ENCODE measurements at places on chromosomes 16 and 17. TPM values are rescaled to one million over a fixed set of nuclear protein-coding genes. Genes with fewer than 3 reads are reported as not detected.

DNA sequence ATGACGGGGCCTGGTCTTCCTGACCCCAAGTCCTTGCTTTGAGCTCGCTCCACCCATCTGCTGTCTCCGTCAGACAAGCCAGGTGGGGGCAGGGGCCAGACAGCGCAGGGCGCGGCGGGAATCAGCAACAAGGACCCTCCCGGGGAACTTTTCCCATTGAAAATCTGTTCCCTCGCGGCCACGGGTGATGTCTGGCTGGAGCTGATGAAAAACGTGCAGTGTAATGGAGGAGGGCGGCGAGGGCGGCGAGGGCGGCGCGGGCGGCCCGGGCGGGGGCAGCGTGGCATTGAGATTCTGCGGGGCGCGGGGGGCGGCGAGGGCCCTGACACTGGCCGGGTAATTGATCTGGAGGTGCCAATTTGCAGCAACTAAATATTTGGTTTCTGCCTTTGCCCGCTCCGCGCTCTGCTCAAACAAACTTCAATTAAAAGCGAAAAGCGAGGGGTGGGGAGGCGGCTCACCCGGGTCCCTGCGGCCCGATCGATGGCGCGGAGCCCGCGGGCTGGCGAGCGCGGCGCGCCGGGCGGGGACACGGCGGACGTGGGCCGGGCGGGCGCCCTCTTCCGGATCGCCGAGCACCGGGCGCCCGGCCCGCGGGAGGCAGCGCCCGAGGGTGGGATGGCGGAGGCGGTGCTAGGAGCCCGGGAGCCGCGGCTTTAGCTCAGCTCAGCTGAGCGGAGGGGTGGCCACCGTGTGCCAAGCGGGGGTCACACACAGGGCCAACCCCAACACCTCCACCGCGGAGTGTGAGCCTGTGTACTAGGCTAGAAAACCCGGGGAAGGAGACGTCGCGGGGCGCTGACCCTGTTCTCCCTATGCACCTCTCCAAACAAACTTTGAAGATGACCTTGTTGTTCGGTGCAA lies 32.4 kb downstream of the DCAKD start:
- peaks cover 25% of the 10 kb centered on the region for H3K4me1 ChIP-seq
- DNase-seq, result peak; percentile 55
- peaks cover 4% of the 10 kb centered on the region for H3K27me3 ChIP-seq
- no peak overlapping the region for H3K4me3 ChIP-seq

- no peak for DNase-seq
- peaks cover 2% of the 10 kb centered on the region for H3K4me1 ChIP-seq
- no peaks in the 10 kb centered on the region for H3K36me3 ChIP-seq
- no peak overlapping the region for H3K27ac ChIP-seq
These were observed 86.3 kb downstream of the MYH11 start for GRCh38 chr16:15770512-15770911.

DNA sequence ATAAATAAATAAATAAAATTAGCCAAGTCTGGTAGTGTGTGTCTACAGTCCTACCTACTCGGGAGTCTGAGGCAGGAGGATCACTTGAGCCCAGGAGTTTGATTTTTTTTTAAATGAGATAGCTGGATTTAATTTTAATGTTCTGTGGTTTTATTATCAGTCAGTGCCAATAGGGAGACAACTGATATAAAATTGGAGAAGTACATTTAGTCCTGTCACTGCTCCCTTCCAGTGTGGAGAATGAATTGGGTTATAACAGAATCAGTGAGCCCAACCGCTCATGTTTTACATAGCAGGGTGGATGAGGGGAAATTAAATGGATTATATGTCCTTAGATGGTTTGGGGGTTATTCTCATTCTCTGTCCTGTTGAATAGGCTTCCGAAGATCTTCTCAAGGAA lies 6.2 kb downstream of the NME1 start:
- peaks cover 2% of the 10 kb centered on the region for H3K4me1 ChIP-seq
- no peak overlapping the region for H3K4me3 ChIP-seq
- no peak for DNase-seq
- H3K36me3 ChIP-seq, result peaks cover 11% of the 10 kb centered on the region
- no peaks in the 10 kb centered on the region for H3K27me3 ChIP-seq

DNA sequence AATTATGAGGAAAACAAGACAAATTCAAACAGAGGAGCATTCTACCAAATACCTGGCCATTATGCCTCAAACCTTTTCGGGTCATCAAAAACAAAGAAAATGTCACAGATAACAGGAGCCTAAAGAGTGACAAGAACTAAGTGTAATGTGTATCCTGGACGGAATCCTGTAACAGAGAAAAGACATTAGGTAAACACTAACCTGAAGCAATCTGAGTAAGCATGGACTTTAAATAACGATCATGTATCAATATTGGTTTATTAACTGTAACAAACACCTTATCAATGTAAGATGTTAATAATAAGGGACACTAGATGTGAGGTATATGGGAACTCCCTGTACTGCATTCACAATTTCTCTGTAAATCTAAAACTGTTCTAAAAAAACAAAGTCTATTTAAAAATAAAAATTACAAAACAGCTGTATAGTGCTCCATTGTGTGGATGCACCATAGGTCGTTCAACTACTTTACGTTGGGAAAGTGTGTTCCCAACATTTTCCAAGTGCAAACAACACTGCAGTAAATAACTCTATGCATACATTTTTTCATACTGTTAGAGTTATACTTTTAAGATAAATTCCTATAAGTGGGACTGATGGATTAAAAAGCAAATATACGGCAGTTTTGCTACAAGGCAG lies 14.8 kb downstream of the CMC2 start:
- H3K27me3 ChIP-seq, result no peaks in the 10 kb centered on the region
- DNase-seq, result no peak
- no peak overlapping the region for H3K4me3 ChIP-seq
- H3K4me1 ChIP-seq, result no peaks in the 10 kb centered on the region
- H3K27ac ChIP-seq, result no peak overlapping the region

GRCh38 chr17:9389111-9389527 lies 186.5 kb downstream of the STX8 start:
- H3K27me3 ChIP-seq, result no peaks in the 10 kb centered on the region
- peak; percentile 18 for DNase-seq
- H3K4me3 ChIP-seq, result no peak overlapping the region
- H3K4me1 ChIP-seq, result no peaks in the 10 kb centered on the region
- no peak overlapping the region for H3K27ac ChIP-seq
- no peaks in the 10 kb centered on the region for H3K36me3 ChIP-seq

DNA sequence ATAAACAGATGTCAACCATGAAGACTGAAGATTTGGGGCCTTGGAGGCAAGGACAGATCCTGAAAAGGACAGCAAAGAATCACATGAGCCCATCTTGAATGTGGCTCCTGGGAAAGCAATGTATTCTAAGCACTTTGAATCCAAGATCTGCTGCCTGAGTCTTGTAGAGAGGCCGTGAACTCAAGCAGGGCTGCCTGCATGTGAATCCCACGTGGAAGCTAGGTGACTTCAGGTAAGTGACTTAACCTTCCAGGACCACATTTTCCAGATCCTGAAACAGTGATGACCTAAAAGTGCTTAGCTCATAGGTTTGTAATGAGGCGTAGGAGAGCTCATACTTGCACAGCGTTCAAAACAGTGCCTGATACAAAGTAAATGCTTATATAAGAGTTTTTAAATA lies 373.0 kb upstream of the SALL1 start:
- no peaks in the 10 kb centered on the region for H3K36me3 ChIP-seq
- no peak overlapping the region for H3K4me3 ChIP-seq
- no peaks in the 10 kb centered on the region for H3K27me3 ChIP-seq
- peaks cover 13% of the 10 kb centered on the region for H3K4me1 ChIP-seq
- H3K27ac ChIP-seq, result no peak overlapping the region
- DNase-seq, result no peak

The OR3A3 gene
- 0.63 TPM for total RNA-seq

DNA sequence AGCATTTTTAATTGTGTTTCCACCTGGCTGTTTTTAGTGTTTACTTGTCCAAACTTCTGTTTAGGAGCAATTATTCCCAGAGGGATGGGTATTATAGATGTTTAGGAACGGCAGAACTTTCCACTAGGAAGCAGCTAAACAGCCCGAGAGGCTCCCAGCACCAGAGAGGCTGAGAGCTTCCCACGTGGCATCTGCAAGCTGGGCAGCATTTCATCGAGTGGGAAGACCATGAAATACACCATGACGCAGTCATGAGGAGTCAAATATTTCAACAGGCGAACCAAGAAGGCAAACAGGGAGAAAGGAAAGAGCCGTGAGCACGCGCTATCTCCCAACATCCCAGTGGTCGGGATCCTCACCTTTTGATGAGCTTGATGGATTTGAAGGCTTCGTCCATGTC lies 24.1 kb downstream of the TMEM204 start:
- H3K36me3 ChIP-seq, result no peaks in the 10 kb centered on the region
- no peaks in the 10 kb centered on the region for H3K27me3 ChIP-seq
- H3K27ac ChIP-seq, result no peak overlapping the region
- no peak for DNase-seq
- no peak overlapping the region for H3K4me3 ChIP-seq

- peak; percentile 92 for DNase-seq
- peak overlapping the region; percentile 88 for H3K27ac ChIP-seq
- peaks cover 30% of the 10 kb centered on the region for H3K4me1 ChIP-seq
- no peaks in the 10 kb centered on the region for H3K36me3 ChIP-seq
- no peak overlapping the region for H3K4me3 ChIP-seq
These were observed 18.6 kb downstream of the CDH16 start for GRCh38 chr16:66899945-66900710.

- H3K27me3 ChIP-seq, result no peaks in the 10 kb centered on the region
- DNase-seq, result peak; percentile 24
- no peak overlapping the region for H3K27ac ChIP-seq
These were observed 607.3 kb upstream of the GOT2 start for GRCh38 chr16:59341368-59341767.

The MTHFSD gene
- total RNA-seq, result 28.5 TPM

GRCh38 chr16:22161999-22162655 lies at the start of gene SDR42E2:
Gene SDR42E2 (plus strand): TSS chr16:22162506. CDS start chr16:22165583, 3,077 bp downstream.
- no peak within 1 kb of the TSS for H3K27ac ChIP-seq
- H3K4me3 ChIP-seq, result no peak within 1 kb of the TSS
- H3K27me3 ChIP-seq, result peaks cover 4% of the 10 kb centered on the region
- peaks cover 5% of the 10 kb centered on the region for H3K4me1 ChIP-seq

GRCh38 chr17:60240290-60240689 lies 90.5 kb downstream of the CA4 start:
- DNase-seq, result no peak
- H3K36me3 ChIP-seq, result no peaks in the 10 kb centered on the region
- H3K4me3 ChIP-seq, result no peak overlapping the region
- no peaks in the 10 kb centered on the region for H3K27me3 ChIP-seq

GRCh38 chr16:47726031-47726675 lies 265.0 kb downstream of the PHKB start:
- H3K27me3 ChIP-seq, result no peaks in the 10 kb centered on the region
- no peaks in the 10 kb centered on the region for H3K36me3 ChIP-seq
- no peak overlapping the region for H3K27ac ChIP-seq
- H3K4me3 ChIP-seq, result no peak overlapping the region
- DNase-seq, result no peak
- H3K4me1 ChIP-seq, result no peaks in the 10 kb centered on the region

The ITGAX gene
- total RNA-seq, result 38.1 TPM

DNA sequence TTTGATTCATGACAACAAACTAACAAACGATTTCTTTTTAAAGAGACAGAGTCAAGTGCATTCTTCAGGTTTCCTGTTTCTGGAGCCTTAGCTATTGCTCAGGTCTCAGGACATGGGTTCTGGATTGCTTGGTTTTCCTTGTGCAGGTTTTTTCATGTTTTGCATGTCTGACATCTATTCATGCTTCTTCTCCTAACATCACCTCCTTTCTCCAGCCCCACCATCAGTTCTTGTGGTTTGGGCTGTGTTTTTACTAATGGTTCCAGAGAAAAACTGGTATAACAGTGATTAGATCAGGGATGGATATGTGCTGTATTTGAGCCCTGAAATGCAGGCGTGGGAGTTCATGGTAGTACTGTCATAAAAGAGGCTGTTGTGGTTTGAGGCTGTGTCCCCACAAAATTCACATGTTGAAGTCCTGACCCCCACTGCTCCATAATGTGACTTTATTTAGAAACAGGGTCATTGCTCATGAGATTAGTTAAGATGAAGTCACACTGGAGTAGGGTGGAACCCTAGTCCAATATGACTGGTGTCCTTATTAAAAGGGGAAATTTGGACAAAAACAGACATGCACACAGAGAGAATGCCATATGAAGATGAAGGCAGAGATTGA lies 67.9 kb downstream of the IRX6 start:
- peaks cover 2% of the 10 kb centered on the region for H3K27me3 ChIP-seq
- no peaks in the 10 kb centered on the region for H3K36me3 ChIP-seq
- no peak overlapping the region for H3K4me3 ChIP-seq
- no peaks in the 10 kb centered on the region for H3K4me1 ChIP-seq
- no peak for DNase-seq

DNA sequence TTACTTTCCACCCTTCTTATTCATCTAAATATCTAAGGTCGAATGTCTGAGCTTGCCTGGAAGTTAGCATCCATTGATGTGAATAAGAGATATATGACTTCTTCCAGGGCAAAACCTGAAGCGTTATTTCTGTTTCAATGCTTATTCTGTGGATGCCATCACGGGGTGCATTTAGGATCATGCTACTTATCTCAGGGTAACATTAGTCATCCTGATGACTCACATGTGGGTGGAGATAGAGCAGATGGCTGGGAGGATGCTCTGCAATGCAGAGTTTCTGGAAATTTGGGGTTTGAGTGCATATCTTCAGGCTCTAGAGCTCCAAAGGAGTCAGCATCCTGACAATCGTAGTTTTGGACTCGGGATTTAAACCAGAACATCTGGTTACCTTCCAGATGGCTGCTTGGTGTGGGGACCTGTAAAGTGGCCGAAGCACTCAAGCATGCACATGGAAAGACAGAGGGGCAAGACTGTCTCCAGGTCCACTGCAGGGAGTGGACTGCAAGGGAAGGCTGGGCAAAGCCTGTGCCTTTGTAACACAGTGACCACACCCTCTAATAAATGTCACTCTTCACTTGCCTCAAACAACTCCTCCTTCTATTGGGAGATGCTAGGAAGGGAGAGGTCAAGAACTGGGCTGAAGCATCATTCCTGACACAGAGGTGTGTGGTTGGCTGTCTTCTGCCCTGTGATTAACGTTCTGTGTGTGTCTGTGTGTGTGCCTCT lies 175.2 kb upstream of the SALL1 start:
- H3K4me1 ChIP-seq, result no peaks in the 10 kb centered on the region
- no peak overlapping the region for H3K27ac ChIP-seq
- no peaks in the 10 kb centered on the region for H3K36me3 ChIP-seq
- no peak overlapping the region for H3K4me3 ChIP-seq
- DNase-seq, result no peak

GRCh38 chr16:4890686-4891085 lies 43.4 kb downstream of the UBN1 start:
- H3K27ac ChIP-seq, result no peak overlapping the region
- DNase-seq, result no peak
- H3K4me3 ChIP-seq, result no peak overlapping the region
- no peaks in the 10 kb centered on the region for H3K27me3 ChIP-seq
- peaks cover 5% of the 10 kb centered on the region for H3K4me1 ChIP-seq
- H3K36me3 ChIP-seq, result peaks cover 2% of the 10 kb centered on the region

Measured in lung (tissue), 17 donors.